COLO829 (cell line): ENCODE measurements at places on chromosomes 6 and 20.
A peak's percentile ranks its signal among the peaks of the same experiment; 100 is the strongest.

DNA sequence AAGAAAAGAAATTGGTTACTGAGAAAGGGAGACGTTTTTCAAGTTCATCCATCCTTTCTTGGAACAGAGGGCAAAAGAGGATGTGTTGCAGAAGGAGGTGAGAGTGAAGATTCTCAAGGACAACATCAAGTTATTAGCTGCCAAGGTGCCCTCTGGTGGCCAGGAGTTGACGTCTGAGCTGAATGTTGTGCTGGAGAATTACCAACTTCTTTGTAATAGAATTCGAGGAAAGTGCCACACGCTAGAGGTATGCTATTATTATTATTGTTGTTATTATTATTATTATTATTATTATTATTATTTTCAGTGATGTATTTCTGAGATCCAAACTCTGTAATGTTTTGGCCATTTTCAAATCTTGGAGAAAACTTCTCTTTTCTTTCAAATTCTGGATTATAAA lies 197.0 kb downstream of the UTRN start:
- peak; percentile 69 for DNase-seq

DNA sequence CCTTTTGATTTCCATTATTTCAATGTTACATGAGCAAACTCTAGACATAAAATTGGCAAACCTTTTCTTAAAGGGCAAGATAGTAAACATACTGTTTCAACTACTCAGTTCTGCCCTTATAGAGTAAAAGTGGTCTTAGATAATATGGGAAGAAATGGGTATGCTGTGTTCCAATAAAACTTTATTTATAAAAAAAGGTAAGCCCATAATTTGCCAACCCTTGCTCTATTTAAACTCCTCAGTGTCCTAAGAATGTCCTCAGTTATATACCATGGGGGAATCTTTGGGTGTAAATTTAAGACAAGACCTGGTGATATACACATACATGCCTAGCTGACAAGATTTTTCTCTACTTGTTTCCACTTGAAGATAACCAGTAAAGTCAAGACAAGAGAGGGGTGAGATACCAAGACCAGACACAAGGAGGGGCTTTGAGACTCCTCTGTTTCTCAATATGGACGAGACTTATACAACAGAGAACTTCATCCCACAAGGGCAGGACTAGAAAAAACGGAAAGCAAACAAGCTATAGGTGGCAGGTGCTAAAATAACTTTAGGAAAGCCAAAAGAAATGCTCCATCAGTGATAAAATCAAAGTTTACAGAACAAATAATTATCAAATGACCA lies 10.5 kb downstream of the SNX3 start:
- DNase-seq: no peak

GRCh38 chr6:1745814-1746213 lies 136.1 kb downstream of the FOXC1 start:
- DNase-seq: peak; percentile 84

DNA sequence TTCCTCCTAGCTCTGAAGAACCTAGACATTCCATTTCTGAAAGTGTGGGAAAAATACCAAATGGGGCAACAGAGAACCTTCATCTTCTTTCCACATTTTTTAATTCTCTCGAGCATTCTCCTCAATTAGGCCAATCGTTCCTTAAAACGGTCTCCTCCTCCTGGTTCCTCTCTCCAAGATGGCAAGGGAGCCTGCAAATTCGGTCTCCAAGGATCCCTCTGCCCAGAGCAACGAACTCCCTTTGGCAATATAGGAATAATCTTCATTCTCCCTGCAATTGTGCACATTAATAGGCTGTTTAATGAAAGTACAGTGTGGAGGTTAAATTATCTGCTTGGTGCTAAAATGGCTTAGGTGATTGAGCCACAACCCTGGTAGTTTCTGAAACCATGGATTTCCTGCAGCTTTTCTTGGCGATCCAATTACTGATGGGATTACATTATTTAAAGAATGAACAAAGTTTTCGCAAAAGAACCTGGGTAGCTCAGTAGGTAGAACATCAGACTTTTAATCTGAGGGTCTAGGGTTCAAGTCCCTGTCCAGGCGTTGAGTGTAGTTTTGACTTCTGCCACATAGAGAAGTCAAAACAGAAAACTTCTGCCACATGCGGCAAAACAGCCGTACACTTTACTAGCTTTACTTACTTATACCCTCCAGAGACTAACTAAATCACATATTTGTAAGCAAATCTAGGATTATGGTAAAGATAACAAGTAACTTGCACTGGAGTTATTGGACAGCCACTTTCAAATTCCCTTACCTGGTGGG lies 102.9 kb upstream of the ZNF184 start:
- DNase-seq: peak; percentile 60

- DNase-seq: no peak
These were observed 91.1 kb downstream of the ASXL1 start for GRCh38 chr20:32449057-32449889.

DNA sequence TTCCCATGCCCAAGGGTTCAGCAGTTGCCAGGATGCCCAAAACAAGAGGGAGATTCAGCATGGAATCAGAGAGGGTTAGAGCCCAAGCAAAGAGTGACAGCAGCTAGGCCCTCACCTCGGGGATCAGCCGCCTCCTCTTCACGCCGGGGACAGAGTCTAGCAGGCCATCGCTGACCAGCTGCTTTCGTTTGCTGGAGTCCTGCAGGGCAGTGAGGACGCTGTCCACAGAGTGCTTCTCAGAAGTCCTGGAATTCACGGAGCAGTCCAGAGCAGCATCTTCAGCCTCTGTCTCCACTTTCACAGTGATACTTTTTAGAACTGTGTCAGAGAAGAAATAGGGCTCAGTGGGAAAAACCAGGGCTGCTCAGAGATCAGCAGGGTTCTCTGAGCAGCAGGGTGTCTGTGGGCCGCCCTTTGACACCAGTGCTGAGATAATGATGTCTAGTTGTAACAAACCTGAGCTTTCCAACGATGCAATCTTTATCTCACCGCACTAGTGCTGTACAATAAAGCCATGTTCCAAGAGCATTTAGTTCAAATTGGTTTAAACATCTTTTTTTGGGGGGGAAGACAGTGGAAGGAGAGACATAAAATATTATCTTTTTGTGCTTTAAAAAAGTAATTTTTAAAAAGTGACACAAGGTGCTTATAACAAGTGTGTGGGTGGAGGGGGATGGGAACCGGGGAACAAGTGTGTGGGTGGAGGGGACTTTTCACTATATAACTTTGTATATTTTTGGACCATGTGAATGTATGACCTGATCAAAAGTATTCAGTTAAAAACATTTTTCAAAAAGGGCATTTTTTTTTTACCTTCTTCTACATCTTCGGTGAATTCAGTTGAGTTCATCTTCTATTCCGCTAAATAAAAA lies 16.6 kb downstream of the BEND3 start:
- DNase-seq: no peak

DNA sequence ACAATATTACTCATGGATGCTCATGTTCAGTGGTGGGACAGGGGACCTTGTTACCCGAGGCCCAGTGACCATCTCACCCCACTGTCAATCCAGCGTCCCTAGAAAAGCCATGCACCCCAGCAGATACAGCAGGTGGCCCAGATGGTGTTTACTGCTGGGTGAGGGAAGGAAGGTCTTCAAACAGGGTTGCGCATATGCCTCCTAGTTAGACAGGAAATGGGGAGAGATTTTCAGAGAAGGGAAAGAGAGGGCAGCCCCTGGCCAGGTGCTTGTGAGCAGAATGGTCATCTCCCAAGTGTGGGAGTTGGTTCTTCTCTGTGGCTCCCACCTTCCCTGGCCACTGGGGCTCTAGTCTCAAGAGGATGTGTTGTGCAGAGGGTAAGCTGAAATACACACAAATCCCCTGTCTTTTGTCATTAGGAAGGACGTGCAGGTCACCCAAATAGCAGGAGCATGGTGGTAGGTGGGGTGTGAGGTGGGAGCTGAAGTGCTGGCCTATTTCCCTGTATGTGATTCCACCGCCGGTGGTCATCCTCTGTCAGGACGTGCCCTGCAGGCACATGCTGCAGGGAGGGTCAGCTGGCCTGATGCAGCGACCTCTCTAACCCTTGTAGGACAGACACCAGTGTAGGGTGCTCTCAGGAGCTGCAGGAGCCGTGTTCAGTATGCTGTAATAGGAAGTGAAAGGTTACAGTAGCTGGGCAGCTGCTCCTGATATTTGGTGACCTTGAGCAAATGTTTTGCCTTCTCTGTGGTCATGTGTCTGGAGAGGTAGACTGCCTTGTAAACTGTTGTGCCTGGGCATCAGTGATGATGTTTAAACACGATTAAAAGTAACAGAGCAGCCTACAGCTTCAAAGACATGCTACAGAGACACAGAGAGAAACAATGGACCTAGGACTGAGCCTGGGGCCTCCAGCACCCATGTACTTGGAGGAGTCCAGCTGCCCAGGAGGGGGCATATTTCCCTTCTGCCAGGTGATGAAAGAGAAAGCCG lies 3.2 kb upstream of the CST3 start:
- DNase-seq: no peak

GRCh38 chr6:11155589-11155988 lies 44.1 kb upstream of the ERVFRD-1 start:
- DNase-seq: no peak

GRCh38 chr6:163915131-163915530 lies 500.6 kb downstream of the QKI start:
- no peak for DNase-seq

- no peak for DNase-seq
These were observed 12.7 kb downstream of the SAYSD1 start for GRCh38 chr6:39102071-39102820.

DNA sequence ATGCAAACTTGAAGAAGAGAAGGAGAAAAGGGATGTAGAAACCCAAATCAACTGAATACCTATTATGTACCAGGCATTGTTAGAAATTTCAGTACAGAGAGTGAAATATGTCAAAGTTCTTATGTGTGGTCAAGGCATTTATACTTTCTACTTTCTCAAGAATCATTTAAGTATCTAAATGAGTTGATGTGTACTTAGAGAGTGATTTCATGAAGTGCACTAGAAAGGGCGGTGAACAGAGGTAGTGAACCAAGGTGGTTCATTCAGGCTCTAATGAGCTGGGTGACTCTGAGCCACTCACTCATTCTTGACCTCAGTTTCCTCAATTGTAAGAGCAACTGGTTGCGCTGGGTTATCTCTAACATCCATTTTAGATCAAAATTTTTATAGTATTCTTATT lies 3.3 kb downstream of the PDE7B start:
- DNase-seq: no peak
